Activated T-helper 2 cell treated with anti-CD3 and anti-CD28 coated beads, Interferon-gamma antibody, Interleukin-2, Interleukin-4, amounts not matched to agents 10 μg/mL and 5 μg/mL and 100 μg/mL, durations not matched to agents 14 hours and 24 hours and 36 hours (primary cell): ENCODE measurements at places on chromosomes 12 and 14.

GRCh38 chr12:75483431-75483830 lies 2.9 kb downstream of the GLIPR1 start:
- no peak for DNase-seq

- DNase-seq, result no peak
Measured at GRCh38 chr12:68943848-68944247, 10.9 kb upstream of the CPM start.

GRCh38 chr12:110916295-110916875 lies 4.0 kb downstream of the MYL2 start:
- DNase-seq, result no peak

- DNase-seq, result no peak
Measured at GRCh38 chr14:39666386-39666785, 234.2 kb upstream of the FBXO33 start.

- no peak for DNase-seq
Measured at GRCh38 chr12:66453120-66453519, 150.8 kb downstream of the HELB start.

DNA sequence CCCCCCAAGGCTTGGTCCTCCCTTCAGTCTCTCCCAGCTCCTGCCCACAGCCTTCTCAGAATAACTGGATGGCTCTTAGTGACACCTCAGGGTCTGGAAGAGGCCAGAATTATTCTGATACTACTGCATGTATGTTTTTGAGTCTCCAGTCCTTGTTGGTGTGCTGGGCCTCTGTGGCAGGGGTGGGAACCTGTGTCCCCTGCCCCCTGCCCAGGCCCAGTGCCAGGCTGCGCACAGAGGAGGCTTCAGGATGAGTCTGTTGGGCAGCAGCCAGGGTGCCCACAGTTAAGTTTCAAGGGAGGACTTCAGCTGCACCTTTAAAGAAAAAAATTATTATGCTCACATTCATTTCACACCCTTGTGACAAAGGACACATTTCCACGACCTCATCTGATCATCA lies 348.3 kb downstream of the CACNA1C start:
- DNase-seq, result no peak
